ENCODE measurements at places on chromosomes 13 and 19.

DNA sequence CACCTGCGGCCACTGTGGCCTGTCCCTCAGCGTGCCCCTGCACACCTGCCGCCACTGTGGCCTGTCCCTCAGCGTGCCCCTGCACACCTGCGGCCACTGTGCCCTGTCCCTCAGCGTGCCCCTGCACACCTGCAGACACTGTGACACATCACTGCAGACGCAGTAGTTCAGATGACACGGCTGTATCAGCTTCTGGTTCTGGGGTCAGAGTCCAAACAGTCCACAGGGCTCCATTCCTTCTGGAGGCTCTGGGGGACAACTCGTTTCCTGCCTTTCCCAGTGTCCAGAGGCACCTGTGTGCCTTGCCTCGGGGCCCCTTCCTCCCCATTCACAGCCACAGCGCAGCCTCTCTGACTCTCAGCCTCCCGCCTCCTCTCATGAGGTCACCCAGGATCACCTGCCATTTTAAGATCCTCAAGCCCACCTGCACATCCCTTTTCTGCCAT, 5.5 kb downstream of the SF3A2 start:
- DNase-seq, result no peak

DNA sequence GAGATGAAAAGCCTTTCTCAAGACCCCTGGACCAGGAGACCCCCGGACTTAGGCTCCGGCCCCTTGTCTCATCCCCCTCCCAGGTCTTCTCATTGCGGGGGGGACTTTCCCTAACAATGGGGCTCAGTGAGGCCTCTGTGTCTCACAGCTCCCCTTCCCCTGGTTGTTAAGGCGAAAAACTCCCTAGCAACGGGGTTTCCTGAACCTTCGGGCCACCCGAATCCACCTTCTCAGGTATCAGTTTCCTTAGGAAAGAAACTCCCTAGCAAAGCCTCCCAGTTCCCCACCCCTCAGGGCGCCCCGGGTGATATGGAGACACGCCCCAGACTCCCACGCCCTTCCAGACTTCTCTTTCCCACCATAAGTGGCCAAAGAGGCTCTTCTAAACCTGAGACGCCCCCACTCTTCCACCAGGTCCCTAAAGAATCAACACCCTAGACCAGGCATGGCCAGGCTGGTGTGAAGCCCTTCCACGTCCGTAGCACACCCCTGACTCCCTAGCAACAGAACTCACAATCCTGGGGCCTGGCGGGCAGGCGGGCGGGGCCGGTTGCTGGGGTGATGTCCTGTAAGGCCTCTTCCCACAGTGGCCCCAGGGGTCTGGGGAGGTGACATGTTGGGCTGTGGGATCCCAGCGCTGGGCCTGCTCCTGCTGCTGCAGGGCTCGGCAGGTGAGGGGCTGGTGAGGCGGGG, at the start of gene TMEM190:
TMEM190 (plus strand) TSS at position 586 of the 693 bp plus-strand sequence; CDS start at position 614, 28 bp downstream.
- DNase-seq, result no peak

- DNase-seq, result no peak
These were observed 19.9 kb downstream of the TPT1 start for GRCh38 chr13:45320876-45321629.

DNA sequence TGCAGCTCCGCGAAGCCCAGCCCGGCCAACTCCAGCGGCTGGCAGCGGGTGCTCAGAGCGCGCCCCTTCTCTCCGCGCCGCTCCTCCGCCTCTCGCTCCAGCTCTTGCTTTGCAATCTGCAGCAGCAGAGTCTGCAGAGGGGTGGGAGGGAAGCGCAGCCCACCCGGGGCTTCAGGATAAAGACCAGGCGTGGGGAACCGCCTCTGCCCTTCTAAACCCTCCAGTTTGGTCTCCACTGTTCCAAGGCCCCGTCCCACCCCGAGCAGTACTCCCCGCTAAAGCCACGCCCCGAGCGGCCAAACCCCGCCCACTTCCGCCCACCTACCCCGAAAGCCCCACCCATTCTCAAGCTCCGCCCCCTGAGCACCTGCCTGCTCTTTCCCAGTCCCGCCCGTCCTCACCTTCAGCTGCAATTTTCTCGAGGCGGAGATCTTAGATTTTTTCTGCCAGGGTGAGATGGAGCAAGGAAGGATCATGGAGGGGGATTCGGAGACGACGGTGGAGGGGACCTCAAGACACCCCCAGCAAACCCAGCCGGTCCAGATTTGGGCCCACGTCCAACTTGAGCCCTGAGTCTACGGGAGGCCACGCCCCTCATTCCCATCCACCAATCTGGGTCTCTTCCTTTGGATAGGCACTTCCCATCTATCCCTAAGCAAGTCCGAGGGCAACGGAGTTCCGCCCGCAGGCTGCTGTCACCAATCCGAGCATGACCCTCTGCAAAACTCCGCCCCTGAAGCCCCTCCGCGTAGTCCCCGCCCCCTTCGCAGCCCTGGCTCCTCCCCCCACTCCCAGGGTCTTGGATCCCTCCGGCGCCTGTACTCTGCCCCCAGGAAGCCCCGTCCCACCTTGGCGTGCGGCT, 1.1 kb downstream of the TNNI3 start:
- DNase-seq, result peak; percentile 46

DNA sequence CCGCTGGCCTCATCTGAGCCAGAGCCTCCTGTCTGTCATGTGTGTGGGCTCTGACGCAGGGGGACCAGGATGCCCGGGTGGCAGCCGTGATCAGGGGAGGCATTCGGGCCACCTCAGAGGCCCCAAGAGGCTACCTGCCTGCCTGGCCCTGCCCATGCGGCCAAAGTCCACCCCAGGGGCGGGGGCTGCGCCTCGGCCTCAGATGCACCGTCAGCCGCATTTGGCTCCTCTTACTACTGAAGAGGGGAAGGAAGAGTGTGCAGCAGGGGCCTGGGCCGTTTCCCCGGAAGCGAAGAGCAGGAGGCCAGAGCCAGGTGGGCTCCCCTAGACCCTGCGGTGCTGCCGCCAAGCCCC, 34.0 kb downstream of the C13orf46 start:
- no peak for DNase-seq

DNA sequence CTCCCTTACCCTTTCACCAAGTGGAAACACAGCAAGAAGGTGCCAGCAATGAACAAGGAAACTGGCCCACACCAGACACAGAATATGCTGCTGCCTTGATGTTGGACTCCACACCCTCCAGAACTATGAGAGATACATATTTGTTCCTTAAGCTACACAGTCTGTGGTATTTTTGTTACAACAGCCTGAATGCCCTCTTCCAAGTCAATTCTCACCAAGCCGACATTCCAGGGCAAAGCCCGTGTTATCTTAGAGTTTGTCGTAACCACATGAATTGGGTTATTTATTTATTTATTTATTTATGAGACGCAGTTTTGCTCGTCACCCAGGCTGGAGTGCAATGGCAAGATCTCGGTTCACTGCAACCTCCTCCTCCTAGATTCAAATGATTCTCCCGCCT, 14.9 kb downstream of the FGF21 start:
- peak; percentile 84 for DNase-seq

DNA sequence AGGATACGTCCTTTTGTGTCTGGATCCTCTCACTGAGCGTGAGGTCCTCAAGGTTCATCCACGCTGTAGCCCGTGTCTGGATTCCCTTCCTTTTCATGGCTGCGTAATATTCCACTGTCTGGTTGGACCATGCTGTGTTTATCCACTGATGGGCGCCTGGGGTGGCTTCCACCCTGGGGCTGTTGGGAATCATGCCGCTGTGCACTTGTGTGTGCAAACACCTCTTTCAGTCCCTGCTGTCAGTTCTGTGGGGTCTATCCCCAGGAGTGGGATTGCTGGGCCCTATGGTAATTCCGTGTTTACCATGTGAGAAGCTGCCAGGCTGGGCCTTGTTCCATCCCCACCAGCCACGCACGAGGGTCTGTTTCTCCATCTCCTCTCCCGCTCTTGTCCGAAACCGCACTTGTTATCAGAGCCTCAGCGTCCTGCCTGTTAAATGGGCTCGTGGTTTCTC, 98.6 kb downstream of the GADD45B start:
- no peak for DNase-seq

DNA sequence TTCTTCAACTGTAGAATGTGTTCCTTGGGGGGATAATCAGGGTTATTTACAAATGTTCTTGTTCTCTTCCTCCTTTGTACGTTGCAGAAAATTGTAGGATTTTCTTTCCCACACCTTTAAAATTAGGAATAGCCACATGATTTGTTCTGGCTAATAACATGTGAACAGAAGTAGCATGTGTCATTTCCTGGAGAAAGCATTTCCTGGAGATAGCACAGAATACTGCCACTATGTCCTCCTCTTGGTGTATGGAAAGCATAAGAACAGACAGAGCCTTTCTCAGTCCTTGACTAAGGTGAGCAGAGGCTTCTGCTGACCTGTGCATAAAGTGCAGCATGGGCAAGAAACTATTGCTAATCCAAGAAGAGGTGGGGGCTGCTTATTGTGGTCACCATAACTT, 101.8 kb downstream of the FAM216B start:
- no peak for DNase-seq

DNA sequence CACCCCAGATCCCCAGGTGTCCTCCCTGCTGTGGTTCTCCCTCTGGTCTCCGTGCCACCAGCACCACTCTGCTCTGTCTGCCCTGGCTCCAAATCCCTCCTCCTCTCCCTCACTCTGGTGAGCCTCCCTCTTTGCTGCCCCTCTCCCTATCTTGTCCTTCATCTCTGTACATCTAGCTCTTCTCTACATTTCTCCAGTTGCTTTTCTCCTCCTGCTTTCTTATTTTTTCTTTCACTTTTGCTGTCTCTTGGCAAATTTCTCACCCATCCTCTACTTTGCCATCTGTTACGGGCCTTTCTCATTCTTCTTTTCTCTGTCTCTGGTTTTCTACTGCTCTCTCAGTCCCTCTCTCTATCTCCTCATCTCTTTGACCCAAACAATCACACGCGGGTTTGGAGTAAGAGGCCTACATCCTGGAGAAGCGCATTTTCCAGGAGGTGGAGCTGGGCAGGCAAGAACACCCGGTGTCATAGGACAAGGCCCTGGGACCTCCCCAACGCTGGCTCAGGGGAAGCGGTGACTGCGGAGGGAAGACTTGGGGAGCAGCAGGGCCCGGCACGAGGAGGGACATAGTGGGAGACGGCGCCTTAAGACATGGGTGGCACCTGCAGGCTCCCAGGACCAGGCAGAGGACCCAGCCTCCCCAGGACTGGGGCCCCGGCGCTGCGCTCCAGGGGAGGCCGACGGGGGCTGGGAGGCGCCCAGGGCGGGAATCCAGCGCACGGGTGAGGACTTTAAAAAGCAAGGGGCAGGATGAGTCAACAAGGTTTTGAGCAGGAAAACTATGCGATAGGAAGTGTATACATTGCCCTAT, 9.9 kb downstream of the ZNF611 start:
- DNase-seq, result no peak

DNA sequence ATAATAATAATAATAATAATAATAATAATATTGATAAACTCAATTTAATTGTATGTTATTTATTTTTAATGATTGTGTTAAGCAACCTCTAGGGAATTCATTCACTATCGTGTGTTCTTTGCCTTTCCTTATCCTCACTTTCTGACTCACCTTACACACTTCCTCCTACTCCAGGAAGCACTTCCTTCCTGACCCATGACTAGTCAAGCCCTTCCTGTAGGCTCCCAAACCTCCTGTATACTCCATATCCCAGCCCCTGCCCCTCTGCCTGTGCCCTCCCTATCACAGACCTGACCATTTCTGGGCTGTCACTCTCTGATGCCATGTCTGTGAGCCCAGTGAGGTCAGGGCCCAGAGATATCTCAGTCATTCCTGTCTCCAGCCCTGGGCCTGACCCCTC, 7.6 kb downstream of the LGALS4 start:
- DNase-seq, result peak; percentile 11

DNA sequence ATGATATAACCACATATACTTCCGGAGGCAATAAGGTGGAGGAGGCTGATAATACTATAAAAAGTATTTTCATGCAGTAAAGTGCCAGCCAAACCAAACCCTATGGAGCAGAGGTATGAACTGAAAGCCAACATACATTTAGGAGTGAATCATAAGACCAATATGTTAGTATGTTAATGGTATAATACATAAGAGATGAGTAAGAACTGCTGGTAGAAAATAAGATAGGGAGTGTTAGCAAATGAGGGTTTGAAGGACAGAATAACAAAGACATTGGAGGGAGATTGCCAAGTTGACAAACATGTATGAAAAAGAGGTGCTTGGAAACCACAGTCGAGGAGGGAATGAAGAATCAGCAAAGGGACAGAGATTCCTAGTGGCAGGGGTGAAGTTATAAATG, 10.8 kb downstream of the ENOX1 start:
- DNase-seq, result no peak

- no peak for DNase-seq
These were observed 301.1 kb downstream of the FGF9 start for GRCh38 chr13:21971662-21972621.
